ENCODE measurements at places on chromosomes 7 and 10.

DNA sequence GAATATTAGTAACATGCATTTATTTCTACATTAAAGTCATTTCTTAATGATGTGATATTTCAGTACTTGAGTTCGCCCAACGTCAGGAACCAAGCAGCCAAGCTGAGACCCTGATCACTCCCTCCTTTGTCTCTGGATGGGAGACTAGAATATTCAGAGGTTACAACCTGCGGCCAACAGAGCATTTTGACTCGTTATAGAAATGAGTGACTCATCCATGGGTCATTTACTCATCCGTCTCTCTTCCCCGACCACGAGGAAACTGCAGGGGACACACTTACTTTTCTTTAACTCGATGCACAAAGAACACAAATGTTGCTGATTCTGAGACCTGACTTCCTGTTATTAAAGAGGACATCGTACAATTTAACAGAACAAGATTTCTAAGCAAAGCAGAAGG, 343.3 kb downstream of the FRMD4A start:
- peak; percentile 86 for DNase-seq

DNA sequence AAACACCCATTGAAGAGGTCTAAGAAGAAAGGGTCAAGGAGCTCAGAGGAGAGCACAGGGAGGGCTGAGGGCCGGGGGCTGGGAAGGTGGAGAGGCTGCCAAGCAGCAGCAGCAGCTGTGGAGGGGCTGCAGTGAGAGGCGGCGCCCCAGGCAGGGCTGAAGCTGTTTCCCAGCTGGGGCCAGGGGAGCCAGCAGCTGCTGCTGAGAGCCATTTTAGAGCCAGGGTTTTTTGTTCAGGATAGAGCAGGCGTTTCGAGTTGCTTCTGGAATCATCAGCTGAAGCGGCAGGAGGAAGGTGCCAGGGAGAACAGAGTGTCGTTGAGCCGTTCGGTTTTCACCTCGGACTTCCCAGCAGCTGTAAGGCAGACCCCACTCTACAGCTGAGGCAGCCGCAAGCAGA, 62.7 kb downstream of the LANCL2 start:
- DNase-seq = no peak

DNA sequence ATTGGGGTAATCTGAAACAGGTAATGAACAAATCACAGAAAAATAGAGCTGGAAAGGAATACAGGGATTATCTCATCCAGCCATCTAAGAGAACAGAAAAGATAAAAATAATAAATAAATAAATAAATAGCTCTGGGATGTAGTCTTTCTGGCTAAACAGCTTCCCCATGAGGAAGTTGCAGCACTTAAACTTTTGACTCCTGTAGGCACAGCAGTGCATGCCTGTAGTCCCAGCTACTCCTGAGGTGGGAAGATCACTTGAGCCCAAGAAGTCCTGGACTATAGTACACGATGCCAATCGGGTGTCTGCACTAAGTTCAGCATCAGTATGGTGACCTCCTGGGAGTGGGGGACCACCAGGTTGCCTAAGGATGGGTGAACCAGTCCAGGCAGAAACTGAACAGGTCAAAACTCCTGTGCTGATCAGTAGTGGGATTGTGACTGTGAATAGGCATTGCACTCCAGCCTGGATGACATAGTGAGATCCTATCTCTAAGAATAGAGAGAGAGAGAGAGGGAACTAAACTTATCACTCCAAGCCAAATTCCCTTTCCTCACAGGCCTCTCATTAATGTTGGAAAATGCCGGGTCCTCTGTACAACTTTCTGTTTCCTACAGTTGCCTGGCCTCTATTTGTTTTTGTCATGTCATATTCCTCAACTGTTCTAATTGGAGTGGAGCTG, 61.7 kb upstream of the CDK13 start:
- DNase-seq = no peak

DNA sequence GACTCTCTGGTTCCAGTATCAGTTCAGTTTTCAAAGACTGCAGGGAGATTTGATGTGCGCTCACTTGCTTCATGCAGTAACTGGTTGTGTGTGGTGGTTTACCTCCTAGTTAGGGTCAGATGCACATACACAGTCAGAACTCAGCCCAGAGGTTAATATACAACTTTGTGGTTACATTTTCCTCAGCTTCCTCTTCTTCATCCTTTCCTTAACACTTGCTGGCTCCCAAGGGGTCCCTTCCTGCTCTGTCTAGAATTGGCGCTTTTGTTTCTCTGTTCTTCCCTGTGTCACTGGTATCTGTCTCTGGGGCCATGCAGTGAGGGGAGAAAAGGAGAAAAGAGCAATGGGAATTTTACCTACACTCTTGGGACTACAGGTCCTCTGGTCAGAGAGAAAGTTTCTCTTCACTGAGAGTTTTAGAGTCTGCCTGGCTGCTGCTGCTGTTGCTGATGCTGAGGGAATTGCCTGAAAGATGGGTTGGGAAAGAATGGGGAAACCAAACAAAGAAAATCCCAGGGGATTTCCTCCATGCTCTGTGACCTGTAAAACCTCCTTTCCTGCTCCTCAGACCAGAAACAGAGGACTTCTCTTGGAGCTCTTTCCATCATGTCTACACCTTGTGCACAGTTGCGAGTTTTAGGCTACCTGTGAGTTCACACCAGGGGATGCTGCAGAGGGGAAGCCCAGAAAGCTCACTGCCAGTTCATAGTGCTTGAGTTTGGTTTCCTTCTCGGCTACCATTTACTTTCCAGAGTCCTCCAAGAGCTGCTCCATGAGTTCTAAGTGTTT, 74.6 kb downstream of the WDFY4 start:
- DNase-seq = no peak

DNA sequence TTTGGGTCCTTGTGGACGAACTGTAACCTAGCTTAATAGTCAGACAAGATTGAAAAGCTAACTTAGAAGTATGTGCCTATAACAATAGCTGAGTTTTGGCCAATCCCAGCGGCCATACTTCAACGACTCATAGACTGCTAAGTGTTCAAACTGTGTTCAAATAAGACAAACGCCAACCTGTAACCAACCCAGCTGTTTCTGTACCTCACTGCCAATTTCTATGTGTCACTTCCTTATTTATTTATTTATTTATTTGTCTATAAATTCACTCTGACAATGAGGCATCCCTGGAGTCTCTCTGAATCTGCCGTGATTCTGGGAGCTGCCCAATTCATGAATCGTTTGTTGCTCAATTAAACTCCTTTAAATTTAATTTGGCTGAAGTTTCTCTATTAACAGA, 21.7 kb downstream of the ST8SIA6 start:
- peak; percentile 10 for DNase-seq

- peak; percentile 94 for DNase-seq
These were observed at the start of gene STEAP2 for GRCh38 chr7:90211391-90212148. Gene STEAP2 (plus strand): TSS chr7:90211740. CDS start chr7:90225083, 13,343 bp downstream.

DNA sequence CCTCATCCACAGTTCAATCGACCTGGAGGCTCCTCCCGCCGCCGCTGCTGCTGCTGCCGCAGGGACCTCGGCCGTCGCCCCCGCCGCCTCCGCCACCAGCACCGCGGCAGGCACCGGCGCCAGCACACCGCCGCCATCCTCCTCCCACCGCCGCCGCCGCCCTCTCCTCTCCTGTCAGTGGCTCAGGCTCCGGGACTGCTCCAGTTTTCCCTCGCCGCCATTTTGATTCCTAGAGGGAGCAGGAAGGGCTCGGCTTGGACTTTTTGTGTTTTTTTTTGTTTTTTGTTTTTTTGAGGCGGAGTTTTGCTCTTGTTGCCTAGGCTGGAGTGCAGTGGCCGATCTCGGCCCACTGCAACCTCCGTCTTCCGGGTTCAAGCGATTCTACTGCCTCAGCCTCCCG, 3.0 kb upstream of the MCM10 start:
- DNase-seq = no peak

GRCh38 chr7:46393142-46393541, 472.1 kb upstream of the IGFBP3 start:
- DNase-seq = peak; percentile 52

DNA sequence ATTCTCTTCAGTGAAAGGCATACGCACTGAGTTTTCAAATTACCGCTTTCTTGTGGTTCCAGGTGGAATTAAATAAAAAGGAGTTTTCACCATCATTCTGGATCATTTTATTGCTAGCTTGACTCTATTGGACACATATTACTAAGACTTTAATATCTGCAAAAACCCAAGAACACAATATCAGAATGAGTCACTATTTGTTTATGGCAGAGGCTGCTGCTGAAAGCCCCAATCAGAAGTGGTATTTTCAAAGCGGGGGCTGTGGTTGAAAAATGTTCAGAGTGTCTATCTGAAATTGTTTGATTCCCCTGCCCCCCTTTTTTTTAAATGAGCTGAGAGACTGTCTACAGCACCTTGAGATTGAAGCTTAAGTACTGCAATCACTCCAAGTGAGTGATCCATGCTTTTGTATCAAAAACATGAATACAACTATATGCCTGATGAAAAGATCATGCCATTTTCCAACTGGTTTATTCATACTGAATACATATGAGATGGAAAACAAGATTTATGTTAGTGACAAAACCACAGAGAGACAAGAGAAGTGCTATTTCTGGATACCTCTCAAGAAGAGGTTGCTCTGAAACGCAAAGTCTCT, 376.4 kb downstream of the HTR7 start:
- no peak for DNase-seq

GRCh38 chr7:86788948-86789347, 145.2 kb downstream of the GRM3 start:
- DNase-seq = no peak

- DNase-seq = peak; percentile 63
These were observed 35.6 kb downstream of the MKX start for GRCh38 chr10:27710014-27710413.

GRCh38 chr10:124595143-124595883, 133.7 kb downstream of the LHPP start:
- DNase-seq = no peak

GRCh38 chr10:73552819-73553715, 38.1 kb downstream of the USP54 start:
- DNase-seq = no peak

DNA sequence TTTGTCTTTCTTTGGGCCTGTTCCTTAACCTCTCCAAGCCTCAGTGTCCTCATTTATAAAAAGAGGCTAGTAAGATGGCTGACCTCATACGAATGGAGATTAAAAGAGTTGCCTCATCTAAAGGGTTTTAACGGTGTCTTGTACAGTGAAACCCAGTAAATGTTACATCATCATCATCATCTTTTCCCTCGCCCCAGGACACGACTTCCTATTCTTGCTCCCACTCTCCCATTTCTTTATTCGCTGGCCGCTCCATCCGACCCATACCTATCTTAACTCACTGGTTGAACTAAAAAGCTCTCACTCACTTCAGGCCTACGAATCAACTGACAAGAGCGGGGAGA, 554 bp downstream of the FRA10AC1 start:
- peak; percentile 46 for DNase-seq

GRCh38 chr7:139721417-139721816, 56.4 kb downstream of the HIPK2 start:
- no peak for DNase-seq

DNA sequence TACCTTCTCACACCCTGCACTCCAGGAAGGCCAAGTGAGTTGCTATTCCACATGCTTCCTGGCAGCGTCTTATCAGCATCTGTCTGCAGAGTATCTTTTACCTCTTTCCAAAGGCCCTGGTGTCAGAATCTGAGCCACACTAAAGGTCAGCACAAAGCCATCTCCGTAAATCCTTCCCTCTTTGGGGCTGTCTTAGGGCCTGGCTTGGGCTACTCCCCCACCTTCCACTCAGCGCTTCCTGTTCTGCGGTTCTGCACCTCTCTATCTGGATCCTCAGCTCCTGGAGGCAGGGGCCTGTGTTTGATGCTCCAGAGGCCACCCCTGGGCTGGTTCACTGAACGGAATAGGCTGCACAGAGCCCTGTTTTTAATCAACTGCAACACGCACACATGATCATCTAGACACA, 334.8 kb upstream of the GALNT17 start:
- peak; percentile 34 for DNase-seq
